Naive thymus-derived CD4-positive, alpha-beta T cell (primary cell): ENCODE measurements at places on chromosomes 5 and 9.

DNA sequence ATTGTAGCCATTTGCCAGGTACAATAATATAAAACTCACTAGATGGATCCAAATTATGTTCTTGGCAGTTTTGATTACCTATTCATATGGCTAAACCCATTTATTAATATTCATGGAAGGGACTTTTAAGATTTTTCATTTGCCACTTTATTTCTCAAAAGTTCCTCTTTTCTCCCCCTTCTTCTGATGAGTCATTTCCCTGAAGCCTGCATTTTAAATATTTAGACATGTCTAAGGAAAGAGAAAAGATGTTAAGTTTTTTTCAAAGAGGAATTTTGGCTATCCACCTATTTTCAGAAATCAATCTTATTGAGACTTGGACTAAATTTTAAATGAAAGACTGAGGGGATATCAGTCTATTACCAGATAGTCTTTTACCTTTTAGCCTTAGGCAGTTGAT lies 1189.4 kb downstream of the EFNA5 start:
- no peak for DNase-seq

DNA sequence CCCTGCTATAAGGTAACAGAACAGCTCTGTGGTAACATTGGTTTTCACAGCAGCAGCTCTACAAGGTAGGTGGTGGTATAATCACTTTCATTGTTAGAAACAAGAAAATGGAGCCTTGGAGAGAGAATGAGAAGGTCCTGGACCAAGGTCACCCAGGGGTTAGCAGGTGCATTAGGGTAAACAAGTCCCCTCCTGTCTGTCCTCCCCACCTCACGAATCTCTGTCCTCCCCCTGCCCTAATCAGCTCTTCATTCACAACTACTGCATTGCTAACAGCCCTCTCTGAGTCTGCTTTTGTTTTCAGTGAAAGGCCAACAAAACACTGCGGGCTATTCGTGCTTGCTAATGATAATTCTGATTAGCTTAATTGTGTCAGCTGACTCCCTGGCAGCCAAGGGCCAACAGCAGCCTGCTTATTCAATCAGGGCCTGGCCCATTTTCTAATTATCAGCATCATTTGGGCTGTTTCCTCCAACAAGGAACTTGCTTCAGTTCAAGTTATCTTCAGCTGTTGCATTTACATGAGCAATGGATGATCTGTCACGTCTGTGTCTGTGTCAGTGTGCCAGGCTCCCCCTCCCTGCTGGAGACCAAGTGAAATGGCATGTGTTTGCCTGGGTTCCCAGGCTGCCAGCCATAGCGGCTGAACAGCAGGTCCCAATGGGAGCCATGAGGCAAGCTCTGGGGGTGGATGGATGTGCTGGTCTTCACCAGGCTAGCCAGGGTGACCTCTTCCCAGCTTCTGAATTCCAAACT lies 56.7 kb upstream of the EQTN start:
- no peak for DNase-seq

DNA sequence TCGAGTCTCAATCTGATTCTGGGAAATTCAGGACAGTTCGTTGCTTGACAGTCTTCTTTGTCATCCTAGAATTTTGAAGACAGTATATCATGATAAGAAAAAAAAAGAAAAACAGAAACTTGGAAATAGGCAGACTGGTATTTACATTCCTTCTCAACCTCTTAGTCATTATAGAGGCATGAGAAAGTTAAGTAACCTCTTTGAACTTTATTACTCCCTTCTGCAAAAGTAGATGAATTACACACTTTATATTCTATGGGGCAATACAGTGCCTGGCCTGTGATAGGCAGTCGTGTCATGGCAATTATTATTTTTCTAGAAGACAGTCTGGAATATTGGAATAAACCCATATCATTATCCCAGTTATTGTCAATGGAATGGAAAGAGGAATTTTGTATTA lies 828.9 kb downstream of the TLR4 start:
- DNase-seq: no peak

GRCh38 chr9:87277346-87277745 lies 220.3 kb upstream of the DAPK1 start:
- no peak for DNase-seq

DNA sequence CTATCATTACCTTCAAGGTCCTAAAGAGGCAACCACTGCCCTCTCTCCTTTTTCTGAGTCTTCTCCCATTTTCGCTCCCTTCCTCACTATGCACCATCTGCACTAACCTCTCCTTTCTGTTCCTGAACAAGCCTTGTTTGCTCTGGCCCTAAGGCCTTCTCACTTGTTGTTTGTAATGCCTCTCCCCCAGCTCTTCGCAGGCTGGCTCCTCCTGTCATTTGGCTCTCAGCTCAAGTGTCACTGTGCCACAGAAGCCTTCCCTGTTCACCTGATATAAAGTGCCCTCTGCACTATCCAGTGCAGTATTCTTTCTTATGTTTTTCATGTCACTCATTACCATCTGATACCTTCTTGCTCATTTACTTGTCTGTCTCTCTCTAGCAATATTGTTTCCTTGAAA lies 303.7 kb downstream of the KCNN2 start:
- no peak for DNase-seq

DNA sequence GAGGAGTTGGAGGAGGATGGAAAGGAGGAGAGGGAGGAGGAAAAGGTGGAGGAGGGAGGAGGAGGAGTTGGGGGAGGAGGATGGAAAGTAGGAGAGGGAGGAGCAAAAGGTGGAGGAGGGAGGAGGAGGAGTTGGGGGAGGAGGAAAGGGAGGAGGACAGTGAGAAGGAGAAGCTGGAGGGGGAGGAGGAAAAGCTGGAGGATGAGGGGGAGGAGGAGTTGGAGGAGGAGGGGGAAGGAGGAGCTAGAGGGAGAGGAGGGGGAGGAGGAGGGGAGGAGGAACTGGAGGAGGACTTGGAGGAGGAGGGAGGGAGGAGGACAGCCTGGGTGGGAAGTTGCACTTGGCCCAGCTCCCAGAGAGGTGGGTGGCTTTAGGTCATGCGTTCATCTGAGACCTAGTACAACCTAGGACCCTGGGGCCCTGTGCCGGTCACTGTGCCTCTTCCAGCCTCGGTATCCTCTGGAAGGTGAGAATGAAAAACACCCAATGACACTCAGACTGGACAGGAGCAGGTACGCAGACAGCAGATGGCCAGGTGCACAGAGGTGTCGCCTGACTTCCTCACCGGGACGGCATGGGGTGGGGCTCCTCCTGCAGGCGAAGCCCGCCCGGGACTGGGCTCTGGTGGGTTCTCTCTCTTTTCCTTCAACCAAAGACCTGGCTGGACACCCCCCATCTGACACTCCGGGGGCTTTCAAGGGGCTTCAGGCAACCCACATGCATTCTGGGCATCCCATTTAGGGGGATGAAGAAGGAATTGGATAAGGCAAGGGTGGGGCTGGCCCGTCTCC lies 12.2 kb upstream of the SLC2A6 start:
- DNase-seq: no peak

DNA sequence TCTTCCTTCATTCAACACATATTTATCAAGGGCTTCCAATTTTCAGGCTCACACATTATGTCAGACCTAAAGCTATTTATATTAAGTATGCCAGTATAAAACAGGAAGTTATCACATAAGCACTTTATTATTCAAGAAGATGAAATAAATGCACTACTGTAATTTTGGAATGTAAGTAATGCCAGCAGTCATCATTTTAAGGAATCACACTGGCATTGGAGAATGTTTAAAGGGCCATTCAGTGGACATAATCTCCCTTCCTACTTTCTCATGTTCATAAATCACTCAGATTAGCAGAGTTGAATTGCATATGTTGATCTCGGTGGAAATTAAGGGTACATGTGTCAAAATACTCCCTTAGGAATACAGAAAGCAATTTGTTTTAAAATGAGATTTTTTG lies 164.4 kb downstream of the GIN1 start:
- DNase-seq: no peak

GRCh38 chr5:122179701-122180100 lies 50.4 kb downstream of the ZNF474 start:
- DNase-seq: no peak
